NCI-H1436 (cell line): ENCODE measurements at places on chromosomes 11 and 22.

GRCh38 chr11:79259800-79260199 lies 181.0 kb downstream of the TENM4 start:
- no peak for DNase-seq

GRCh38 chr22:50201191-50202129 lies 649 bp downstream of the SELENOO start:
- no peak for DNase-seq

DNA sequence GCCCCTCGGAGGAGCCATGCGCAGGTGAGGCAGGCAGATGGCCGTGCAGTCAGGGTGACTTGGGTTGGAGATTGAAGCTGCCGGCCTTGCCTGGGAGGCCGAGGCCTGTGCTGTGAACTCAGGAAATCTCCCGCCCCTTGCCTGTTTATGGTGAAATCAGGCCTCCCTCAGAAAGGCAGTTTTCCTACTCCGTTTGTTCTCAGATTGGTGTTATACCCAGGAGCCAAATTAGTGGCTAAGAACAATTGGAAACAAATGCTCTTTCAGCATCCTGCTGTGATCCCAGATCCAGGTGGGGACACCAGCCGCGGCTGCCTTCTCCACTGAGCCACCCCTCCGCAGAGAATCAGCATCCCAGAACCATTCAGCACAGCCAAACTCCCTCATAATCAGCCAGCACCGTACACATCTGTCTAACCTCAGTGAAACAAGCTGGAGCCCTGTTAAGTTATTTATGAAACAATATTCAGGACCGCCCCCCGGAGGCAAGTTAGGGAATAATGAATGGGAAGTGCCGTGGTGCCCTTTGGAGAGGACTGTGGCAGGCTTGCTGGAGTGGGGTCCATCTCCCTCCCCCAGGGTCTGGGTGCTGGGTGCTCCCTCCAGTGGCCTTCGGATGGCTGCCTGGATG lies 60.0 kb downstream of the PKNOX2 start:
- DNase-seq: no peak

DNA sequence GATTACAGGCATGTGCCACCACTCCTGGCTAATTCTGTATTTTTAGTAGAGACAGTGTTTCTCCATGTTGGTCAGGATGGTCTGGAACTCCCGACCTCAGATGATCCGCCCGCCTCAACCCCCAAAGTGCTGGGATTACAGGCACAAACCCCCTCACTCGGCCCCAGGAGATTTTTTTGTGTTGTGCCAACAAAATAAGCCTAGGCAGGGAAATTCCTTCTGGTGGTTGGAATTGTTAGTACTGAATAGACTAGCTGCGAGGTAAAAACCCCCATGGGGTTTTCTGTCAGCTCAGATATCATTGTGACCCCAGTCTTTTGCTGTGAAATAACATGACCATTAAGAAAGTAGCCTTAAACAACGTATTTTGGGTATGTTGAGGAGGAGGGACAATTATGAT lies 144.9 kb downstream of the BCR start:
- DNase-seq: no peak

DNA sequence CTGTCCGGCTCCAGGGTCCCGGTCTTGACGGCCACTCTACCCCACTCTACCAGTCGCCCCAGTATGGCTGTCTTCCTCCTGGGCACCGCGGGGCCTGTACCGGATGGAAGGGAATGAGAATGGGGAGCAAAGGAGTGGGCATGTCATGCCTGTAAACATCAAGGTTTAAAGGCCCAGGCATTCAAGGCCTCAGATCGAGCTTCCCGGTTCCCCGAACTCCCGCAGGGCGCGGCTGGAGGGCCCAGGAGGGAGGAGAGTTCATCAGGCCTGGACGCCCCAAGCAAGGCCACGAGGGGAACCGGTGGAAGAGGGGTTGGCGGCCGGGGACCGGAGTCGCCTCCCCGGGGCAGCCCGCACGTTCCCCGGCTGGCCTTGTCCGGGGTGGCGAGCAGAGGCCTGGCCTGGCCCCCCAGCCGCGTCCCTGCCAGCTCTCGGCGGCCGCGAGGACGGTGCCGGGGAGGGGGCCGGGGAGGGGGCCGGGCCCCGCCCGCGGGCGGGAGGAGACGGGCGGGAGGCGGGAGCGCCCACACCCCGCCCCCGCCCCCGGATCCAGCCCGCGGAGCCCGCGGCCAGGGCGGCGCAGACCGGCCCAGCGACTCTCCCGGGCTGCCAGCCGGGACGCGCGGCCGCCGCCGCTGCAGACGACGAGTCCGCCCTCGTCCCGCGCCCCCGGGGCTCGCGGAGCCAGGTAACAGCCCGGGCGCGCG lies at the start of gene CDC42EP1:
Gene CDC42EP1 (plus strand): TSS at position 580 of the 707 bp plus-strand sequence. CDS start 5,870 bp downstream, outside the sequence.
- no peak for DNase-seq

GRCh38 chr11:61685617-61685967 lies 5.4 kb downstream of the DAGLA start:
- DNase-seq: no peak

DNA sequence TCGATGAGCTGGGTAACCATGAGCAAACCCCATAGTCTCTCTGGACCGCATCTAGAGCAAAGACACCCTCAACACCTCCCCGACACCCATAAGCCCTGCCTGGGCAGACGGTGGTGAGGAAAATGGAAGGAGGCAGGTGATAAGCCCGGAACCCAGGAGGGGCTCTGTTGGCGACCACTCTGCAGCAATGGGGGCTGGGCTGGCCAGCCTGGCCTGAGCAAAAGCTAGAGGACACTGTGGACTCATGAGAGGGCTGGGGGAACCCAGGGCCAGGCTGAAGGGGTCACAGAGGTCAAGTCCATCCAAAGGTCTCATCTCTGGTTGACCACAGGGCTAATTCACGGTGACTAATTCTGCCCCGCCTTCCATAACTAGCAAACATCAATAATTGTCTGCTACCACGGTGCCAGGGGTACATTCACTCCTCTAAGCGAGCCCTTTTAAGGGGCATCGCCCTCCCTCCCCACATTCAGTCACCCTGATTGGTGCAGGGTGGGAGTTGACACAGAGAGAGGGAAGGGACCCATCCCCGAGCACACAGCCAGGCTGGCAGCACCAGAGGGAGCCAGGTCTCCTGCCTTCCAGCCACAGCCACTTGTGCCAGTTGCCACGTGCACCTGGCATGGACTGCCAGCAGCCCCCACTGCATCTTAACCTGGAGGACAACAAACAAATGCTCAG lies 4.0 kb downstream of the PYGM start:
- DNase-seq: no peak

DNA sequence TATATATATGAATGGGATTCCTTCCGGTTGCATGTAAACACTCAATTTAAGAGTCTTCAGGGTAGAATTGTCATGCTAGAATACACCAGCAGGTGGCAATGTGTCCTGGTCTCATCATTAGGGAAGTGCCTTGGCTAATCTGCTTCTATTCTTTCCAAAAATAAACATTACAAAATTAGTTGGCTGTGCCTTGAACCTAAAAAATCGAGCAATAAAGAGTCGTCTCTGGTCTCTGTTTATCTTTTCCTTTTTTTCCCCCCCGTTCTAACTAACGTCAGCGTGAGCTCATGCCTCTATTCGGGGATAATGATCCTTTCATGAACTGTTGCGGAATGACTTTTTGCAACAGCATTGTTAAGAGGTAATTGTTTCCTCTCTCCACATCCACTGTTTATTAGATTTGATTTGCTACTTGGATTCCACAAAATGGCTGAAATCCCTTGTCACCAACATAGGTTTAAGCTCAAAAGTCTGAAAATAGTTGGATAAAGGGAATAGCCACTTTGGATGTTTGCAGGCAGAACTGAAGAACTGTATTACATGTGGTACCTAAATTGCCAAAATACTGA lies 1.2 kb upstream of the ARHGEF12 start:
- DNase-seq: peak; percentile 52

DNA sequence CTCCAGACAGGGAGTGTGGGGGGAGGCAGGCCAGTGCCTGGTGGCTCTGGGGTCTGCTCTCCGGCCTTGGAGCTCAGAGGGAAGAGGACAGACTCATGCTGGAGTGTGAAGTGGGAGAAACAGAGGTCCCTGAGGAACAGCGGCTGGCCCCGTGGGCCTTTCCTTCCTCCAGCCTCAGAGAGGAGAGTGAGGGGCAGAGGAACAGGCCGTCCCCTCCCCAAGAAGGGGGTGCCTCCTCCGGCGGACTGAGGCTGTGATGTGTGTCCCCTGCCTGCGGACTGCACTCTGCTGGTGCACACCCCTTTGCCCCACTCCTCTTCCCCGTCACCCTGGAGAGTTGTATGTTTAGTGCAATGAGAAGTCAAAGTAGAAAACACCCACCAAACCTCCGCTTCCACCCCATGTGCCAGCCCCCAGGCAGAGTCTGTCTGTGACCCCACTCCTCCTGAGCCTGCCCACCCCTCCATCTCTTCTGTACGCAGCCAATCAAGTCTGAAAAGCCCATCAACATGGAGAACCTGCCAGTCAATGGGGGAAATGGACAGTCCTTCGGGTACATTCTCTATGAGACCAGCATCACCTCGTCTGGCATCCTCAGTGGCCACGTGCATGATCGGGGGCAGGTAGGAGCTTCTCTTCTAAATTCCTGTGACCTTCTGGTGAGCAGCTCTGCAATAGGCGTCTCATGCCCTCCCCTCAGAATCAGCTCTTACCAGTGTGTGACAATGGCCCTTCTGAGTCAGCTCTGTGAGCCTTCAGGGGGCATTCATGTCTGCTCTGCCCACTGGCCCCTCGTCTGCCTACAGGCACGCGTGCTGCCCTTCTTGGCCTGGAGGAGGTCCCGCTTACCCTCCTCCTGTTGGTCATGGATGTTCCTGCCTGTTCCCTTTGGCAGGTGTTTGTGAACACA lies 39.0 kb downstream of the GLB1L2 start:
- DNase-seq: no peak

GRCh38 chr11:20067665-20068064 lies 92.6 kb downstream of the DBX1 start:
- DNase-seq: no peak

- DNase-seq: no peak
These were observed 7.7 kb downstream of the LGR4 start for GRCh38 chr11:27464909-27465308.

- DNase-seq: no peak
These were observed 136.0 kb upstream of the SORL1-AS1 start for GRCh38 chr11:121588747-121589146.

DNA sequence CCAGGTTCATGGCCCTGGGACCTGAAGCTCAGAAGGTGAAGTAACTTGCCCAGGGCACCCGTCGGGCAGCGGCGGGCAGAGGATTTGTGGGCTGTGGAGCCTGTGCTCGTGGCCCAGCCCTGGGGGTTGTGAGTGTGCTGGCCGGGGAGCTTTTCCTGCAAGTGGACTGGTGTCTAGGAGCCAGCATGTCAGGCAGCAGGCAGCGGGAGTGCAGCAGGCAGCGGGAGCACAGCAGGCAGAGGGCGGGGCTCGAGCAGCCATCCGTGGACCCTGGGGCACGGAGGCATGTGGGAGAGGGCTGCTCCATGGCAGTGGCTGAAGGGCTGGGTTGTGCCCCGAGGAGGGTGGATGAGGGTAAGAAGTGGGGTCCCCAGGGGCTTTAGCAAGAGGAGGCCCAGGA lies 72.7 kb upstream of the PPP6R3 start:
- no peak for DNase-seq

- DNase-seq: no peak
These were observed 4.3 kb upstream of the SBF2 start for GRCh38 chr11:10298342-10298741.

GRCh38 chr11:16001899-16002426 lies 354.4 kb downstream of the SOX6 start:
- peak; percentile 58 for DNase-seq

- DNase-seq: no peak
These were observed 9.2 kb upstream of the NDUFS8 start for GRCh38 chr11:68021167-68021787.

DNA sequence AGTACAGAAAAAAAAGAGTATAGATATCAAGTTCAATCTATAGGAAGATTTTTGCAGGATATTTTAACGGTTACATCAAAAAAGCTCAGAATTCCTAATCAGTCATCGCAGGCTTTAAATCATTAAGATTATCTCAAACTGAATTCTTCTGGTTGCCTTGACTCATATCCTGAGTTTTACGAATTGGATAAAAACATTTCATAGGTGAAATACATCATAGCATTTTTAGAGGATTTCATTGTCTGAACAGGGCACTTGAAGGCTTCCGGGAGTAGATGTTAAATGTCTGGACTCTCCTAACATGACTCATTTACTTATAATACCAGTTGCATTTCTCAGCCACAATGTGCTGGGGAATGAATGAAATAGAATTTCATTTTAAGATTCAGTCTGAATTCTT lies 2216.6 kb upstream of the RAG2 start:
- no peak for DNase-seq

DNA sequence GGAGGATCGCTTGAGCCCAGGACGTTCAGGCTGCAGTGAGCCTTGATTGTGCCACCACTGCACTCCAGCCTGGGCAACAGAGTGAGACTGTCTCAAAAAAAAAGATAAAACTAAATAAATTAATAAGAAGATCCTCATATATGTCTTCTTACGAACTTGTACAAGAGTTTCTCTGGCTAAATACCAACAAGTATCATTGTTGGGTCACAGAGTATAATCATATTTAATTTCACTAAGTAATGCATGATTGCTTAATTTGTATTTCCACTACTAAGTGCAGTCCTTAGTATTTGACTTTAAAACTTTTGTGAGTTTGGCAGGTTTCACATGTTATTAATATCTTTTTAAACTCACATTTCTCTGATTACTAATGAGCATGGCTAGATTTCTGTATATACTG lies 60.9 kb downstream of the PACS1 start:
- DNase-seq: no peak

- no peak for DNase-seq
These were observed 107.2 kb upstream of the PLET1 start for GRCh38 chr11:112367895-112368294.

GRCh38 chr11:72623052-72623451 lies 51.2 kb downstream of the PDE2A start:
- no peak for DNase-seq

- no peak for DNase-seq
These were observed 101.0 kb downstream of the PTPRJ start for GRCh38 chr11:48081151-48082010.

GRCh38 chr22:49670456-49671330 lies 157.0 kb downstream of the BRD1 start:
- DNase-seq: no peak

DNA sequence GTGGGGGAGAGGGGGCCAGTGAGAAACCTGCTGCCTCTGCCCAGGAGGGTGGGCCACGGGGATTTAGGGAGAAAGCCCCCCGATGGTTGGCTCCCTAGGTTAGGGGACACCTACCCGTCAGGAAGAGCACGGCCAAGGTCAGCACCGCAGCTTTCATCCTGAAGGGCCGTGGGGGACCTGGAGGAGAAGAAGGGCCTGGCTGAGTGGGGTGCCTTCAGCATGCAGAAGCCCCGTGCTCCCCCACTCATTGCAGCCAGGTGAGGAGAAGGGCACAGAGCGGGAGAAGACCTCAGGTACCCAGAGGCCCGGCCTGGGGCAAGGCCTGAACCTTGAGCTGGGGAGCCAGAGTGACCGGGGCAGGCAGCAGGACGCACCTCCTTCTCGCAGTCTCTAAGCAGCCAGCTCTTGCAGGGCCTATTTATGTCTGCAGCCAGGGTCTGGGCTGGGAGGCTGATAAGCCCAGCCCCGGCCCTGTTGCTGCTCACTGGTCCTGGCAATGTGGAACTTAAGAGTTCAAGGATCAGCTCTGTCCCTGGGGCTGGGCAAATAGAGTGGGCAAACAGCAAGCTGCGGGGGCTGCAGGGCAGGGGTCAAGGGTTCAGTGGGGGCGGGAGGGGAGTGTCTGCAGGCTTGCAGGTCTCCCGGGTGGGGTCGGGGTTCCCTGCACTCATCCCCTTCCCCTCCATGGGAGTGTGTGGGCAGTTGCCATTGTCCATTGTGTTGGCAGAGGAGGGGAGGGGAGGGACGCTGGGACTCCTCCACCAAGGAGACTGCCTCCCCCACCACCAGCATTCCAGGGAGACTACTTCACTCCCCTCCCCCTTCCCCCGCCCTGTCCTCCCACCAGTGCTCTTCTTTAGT lies at the start of gene APOA1:
Gene APOA1 (minus strand): TSS at position 392 of the 861 bp plus-strand sequence. CDS start 235 bp downstream, at position 157.
- no peak for DNase-seq
